ENCODE measurements at places on chromosomes 7 and 10.
A peak's percentile ranks its signal among the peaks of the same experiment; 100 is the strongest.

- DNase-seq = no peak
Observed at GRCh38 chr10:10788761-10789160, 228.9 kb upstream of the CELF2 start.

DNA sequence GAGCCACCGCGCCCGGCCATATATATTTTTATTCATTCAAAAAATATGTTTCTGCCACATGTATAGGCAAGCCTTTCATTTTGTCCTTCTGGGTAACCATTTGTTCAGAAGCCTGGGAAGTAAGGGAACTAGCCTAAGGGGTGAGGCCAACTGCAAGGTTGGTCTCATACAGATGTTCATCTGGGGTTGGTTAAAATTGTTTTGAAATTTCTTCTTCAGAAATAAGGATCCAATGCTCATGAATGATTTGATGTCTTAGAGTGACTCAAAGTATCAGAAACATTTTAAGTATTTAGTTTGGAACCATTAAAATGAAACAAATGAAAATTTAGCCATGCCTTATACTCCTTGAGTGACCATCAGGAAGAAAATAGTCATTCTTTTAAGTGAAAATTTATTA, 397.2 kb downstream of the SUGCT start:
- no peak for DNase-seq

DNA sequence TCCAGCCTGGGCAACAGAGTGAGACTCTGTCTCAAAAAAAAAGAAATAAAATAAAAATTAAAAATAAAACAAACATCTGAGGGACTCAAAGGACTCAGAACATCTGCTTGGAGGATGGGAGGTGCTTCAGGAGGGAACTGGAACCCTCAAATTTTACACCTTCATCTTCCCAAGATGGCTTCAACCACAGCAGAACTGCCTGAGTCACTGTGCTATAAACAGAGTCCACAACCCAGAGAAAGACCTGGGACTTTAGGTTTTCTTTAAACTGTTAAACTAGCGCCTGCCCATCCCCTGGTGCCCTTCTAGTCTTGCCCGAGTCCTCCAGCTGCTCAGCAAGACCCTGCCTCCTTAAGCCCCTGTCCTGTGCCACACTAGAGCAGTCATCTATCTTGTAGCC, 40.8 kb downstream of the RGS10 start:
- no peak for DNase-seq

- no peak for DNase-seq
Observed at GRCh38 chr7:145665499-145666258, 450.9 kb upstream of the CNTNAP2 start.

DNA sequence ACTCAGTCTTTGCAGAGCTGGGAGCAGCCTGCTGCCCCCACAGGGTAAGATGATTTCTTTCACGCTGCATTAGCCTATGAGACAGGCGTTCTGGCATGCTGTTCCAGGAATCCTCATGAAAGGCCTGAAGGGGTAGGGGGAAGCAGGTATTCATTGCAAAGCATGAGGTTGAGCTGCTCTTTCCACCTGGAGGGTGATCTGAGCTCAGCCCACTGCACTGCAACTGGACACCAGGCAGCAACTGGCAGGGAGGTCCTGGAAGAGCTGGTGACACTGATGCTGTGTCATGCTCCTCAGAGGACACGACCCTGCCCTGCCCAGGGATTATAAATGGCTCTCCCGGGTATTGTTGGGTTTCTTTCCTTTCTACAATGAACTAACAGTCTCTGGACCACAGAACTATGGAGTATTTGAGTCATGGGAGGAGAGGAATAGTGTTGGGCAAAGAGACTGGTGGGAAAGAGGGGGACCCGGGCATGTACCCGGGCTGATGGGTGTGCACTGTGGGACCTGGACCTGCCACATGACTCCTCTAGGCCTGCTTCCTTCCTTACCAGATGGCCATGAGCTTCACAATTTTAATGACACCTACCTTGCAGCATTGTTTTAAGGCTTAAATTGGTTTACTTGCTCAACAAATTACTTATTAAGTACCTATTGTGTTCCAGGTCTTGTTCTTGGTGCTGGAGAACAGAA, 24.3 kb downstream of the SLC25A28 start:
- no peak for DNase-seq

- DNase-seq = peak; percentile 91
Observed at GRCh38 chr10:27723436-27723835, 22.2 kb downstream of the MKX start.

GRCh38 chr10:6363511-6363910, 160.8 kb downstream of the PFKFB3 start:
- DNase-seq = no peak

- no peak for DNase-seq
Observed at GRCh38 chr10:14667781-14668180, 106.9 kb downstream of the FAM107B start.

- DNase-seq = no peak
Observed at GRCh38 chr10:11096422-11096821, 78.8 kb downstream of the CELF2 start.

- DNase-seq = no peak
Observed at GRCh38 chr10:22619101-22619500, 95.3 kb downstream of the PIP4K2A start.

GRCh38 chr7:139680676-139681462, 96.9 kb downstream of the HIPK2 start:
- DNase-seq = peak; percentile 95

DNA sequence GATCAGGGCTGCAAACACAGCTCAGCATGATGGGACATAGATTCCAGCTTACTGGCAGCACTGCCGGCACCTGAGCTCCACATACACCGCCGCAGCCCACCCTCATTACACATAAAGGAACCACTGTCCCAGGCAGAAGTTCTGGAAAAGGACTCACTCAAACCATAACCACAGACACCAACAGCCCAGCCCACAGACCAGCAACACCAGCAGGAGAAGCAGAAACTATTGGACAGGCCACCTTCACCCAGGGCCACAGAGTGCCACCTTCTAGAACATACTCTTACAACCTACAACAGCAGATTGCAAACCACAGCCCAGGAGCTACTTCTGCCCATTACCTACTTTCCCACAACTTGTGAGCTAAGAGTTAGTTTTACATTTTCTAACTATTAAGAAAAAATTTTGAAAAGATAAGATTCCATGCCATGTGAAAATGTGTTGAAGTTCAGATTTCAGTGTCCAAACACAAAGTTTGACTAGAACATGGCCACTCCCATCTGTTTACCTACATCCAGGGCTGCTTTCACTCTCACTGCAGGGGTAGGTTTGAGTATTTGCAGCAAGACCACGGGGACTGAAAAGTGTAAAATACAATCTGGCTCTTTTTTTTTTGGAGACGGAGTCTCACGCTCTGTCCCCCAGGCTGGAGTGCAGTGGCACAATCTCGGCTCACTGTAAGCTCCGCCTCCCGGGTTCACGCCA, 153.0 kb downstream of the TNS3 start:
- no peak for DNase-seq

DNA sequence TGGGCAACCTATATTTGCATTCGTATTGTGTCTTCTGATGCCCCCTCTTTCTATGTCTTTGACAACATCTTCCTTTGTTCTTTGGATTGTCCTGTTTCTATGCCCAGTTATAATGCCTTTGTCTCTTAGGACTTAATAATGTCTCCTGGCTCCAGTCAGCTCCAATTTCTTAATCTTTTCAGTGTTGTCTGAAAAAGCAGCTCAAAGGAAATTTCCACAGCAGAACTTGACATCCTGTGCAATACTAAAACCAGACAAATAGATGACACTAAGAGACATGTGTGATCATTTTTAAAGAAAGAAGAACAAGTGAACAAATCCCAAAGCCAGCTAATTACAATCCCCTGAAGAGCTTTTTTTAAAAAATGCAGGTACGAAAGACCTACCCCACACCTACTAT, 47.7 kb upstream of the RNF148 start:
- DNase-seq = no peak

GRCh38 chr10:389261-389790, 254.1 kb downstream of the ZMYND11 start:
- DNase-seq = no peak

DNA sequence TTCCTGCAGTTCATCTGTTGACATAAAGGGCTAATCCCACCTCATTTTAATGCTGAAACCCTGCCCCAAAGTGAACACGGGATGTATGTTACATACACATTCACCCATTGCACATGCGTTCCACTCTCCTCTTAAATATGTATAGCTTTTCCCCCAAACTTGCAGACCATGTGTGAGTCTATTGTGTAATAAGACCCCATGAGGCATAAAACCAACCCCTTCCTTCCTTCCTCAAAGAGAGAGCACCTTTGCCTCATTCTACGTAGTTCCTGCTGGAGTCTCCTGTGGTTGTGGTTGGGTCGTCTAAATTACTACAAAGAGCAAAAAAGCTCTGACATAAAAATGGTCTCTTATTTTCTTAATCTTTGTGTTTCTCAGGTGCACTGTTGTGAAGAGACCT, 345.7 kb upstream of the KLF6 start:
- no peak for DNase-seq

DNA sequence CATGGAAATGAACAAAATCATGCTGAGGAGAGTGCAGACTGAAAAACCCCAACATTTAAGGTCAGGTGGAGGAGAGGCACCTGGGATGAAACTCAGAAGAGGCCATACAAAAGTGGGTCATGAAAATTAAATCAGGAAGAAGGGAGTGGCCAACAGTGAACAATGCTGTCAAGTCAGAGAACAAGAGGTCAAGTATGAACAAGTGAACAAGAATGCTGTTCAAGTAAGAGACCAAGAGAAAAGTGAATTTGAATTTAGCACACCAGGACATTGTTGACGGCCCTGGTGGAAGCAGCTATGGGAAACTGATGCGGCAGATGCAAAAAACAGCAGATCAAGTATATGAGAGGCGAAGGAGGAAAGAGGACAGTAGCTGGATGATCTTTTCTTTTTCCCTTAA, 7.9 kb downstream of the CEP41 start:
- DNase-seq = peak; percentile 12

- no peak for DNase-seq
Observed at GRCh38 chr7:20284771-20285143, 45.9 kb upstream of the ITGB8 start.

DNA sequence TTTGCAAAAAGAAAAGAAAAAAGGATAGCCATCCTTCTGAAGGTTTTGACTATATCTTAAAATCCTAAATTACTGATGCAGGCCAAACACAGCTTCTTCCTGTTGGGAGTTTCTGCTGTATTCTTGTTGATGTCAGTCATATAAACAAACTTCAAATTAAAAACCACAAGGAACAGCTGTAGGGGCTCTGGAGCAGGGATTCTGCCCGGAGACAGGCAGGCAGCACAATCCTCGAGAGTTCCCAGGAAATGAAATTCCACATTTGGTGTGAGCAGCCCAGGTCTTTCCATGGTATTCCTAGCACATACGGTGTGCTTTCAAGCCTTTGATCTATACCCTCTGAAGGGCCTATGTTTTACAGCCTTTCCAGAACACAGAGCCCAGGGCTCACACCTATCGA, 43.2 kb downstream of the INSYN2A start:
- no peak for DNase-seq

DNA sequence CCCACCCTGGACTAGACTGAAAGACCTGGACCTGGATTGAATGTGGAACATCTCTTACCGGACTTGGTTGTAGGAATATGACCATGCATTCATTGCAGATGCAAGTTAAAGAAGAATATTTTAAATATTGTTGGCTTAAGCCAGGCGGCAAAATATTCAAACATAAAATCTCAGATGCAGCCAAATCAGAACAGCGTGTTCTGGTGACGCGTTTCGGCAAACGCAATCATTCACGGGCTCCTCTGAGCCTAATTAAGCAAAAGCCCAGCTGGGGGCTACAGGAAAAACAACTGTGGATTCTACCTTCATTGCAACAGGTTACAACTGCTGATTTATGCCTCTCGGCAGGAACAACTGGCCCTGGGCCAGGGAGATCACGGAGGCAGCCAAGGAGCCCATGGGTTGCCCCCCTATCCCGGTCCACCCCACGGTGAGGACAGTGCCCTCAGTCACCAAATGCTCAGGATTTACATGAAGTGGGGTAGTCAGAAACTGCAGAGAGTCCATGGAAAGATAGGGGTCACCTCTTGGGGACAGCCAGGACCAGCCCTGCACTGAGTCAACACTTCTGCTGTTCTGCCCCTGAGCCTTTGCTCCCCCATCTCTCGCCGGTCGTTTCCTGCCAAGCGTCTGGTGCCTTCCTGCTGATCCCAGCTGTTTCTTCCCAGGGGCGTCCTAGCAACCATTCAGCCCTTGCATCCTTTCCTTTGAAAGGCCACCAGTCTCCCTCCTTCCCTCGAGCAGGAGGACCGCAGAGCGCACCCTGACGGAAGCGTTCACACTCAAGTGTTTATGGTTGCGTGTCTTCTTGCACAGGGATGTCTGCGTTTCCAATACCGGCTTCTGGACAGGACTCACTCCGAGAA, 64.4 kb upstream of the SFMBT2 start:
- DNase-seq = no peak

DNA sequence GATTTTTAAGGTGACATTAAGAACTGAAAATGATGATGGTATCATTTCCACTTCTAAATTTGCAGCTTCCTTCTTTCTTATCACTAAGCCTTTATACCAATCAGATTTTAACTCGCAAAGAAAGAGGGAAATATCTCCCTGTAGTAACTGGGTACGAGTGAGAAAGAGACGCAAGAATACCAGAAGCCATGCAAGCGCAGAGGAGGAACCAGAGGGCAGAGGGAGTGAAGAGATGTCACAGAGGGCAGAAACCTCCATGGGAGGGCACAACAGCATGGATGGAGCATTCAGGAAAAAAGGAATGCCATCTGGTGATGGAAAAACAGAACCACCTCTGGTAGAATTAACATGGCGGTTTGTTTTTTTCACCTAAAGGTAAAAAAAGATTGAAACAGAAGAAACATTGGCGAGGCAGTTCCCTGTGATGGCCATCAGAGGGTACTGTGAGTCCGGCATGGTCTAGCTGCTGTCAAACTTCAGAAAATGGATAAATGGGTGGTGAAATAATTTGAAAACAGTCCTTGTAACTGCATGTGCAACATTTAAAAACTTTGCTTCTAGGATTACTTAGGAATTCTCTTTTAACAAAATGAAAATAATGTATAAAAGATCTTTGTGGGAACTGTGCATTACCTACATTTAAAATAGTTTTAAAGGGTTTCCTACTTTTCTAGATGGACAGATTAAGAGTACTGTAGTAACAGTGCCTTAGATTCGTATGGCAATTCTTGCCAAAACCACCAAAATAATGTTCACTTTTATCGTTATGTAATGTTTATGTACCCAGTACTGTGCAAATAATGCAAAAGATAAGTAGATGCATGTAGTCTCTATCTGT, 91.8 kb downstream of the ARHGAP12 start:
- DNase-seq = peak; percentile 33

DNA sequence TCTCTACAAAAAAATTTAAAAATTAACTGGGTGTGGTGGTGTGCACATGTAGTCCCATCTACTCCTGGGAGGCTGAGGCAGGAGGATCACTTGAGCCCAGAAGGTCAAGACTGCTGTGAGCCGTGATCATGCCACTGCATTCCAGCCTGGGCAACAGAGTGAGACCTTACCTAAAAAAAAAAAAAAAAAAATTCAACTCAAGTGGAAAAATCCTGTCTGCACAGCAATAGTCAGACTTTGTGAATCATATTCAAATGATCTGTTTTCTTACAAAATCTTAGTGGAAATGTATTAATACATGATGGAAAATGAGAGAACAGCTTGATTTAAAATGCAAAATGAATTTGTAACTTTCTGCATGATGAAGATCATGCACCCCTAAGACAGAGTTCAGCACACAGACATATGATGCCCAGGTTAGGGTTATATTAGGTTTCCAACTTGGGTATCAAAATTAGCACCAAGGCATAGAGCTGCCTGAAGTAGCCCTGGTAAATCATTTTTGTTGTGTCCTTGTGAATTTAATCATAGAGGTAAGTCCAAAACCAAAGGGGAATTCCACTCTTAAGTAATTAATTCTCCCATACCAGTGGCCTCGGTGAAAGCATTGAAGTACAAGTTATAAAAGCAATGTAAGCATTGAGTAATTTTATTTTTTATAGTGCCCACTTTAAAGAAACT, 93.8 kb downstream of the ADD3 start:
- DNase-seq = no peak
